ENCODE measurements at places on chromosomes 4 and X.

DNA sequence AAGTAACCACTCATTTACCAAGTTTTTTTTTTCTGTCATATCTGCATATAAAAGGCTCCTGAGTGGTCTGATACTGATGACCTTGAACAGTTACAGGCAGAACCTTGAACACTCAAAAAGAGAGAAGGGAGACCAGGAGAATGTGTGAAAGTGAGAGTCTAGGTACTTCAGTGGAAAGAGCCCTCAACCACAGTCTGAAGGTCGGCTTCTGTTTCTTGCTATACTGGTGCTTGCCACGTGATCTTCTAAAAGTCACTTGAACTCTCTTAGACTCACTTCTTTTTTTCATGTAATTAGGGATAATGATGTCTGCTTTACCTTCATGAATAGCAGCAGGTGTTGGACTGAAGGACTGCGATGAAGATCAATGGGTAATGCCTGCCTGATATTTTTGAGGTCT, 22.8 kb downstream of the GABRB1 start:
- no peak for DNase-seq

- DNase-seq: no peak
Measured at GRCh38 chrX:133412246-133412645, 3.0 kb downstream of the GPC4 start.

DNA sequence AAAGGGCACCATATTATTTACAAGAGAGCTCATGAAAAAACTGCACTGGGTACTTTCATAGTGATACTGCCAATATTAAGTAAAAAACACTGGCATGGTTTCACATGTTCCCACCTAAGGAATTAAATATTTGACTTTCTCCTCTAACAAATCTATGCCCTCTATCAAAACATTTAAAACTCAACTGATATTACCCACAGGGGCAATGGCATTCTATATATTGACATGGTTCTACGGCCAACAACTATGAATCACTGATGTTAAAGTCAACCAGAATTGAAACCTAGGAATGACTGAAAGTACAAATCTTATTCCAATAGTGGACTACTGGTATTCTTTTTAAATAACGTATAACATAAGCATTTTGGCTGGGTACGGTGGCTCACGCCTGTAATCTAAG, 28.2 kb downstream of the PHKA2 start:
- DNase-seq: no peak

DNA sequence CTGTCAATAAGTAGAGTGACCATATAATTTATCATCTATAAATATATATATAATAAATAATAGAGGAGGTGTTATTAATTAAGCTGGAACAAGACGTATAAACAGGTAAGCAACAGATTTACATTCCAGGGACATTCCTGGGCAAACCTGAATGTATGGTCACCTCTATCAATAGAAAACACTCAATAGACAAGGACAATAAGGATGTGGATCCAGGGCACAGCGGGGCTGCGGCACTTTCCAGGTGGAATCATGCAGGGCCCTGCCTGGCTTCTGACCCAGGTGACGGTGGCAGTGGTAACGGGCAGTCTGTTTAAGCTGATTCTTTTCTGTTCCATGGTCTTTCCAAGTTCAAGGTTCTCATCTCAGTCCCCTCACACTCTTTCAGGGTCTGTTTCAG, 22.5 kb downstream of the ENPEP start:
- no peak for DNase-seq

DNA sequence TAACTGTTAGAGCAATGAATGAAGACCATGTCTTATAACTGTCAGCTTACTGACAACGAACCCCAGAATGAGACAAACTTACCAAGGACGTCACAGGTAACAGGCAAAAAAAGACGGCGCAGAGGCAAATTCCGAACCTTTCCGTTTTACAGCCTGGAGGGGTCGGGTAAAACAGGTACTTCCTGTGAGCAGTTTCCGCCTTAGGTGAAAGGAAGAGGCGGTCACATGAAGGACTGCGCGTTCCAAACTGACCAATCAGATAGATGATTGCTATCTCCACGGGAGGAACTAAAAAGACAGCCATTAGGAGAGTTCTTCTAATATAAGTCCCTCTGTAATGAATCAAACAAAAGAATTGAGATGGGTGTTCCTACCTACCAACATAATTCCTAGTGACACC, at the start of gene COX7B2:
Gene COX7B2, minus strand, starts transcription at position 168 of the 400 bp plus-strand sequence. CDS start 174,053 bp downstream, outside the sequence.
- no peak for DNase-seq

DNA sequence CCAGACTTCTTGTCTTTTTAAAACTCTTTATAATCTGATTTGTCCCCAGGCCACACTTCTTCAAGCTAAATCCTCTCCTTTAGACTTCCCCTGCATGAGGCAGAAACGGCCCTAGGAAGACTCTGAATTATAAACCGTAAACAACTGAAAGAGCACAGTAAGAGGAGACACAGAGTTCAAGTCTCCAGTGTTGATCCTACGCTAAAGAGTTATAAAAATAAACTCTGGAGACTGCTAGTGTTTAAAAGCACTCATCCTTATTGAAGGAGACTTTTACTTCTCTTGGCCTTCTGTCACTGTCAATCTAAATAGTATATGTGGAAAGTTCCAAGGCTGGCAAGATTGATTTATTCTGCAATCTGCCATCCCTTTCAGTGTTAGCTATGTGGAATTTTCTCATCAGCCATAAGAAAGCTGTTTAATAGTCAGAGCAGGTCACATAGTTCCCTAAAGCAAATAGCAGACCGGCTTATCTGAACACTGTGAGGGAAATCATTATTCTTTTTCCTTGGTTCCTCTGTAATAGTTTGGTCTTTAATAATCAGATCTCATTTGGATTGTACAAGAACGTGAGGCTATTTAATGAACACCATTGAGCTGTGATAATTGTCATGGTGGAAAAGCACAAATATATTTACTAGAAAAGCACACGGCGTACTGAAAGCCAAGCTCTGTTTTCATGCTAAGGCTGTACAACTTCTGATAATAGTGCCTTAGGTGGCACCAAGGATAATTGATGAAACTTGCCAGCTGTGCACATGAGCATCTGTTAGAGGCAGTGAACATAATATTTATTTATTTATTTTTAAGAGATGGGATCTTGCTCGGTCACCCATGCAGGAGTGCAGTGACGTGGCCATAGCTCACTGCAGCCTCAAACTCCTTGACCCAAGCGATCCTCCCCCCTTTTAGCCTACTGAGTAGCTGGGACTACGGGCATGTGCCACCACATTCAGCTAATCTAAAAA, 157.7 kb downstream of the CEP135 start:
- DNase-seq: no peak

GRCh38 chr4:188299161-188299560, 159.9 kb downstream of the TRIML1 start:
- DNase-seq: no peak

- no peak for DNase-seq
Measured at GRCh38 chr4:169795585-169795984, 37.8 kb upstream of the HPF1 start.

GRCh38 chr4:161359491-161359890, 804.3 kb downstream of the FSTL5 start:
- no peak for DNase-seq

DNA sequence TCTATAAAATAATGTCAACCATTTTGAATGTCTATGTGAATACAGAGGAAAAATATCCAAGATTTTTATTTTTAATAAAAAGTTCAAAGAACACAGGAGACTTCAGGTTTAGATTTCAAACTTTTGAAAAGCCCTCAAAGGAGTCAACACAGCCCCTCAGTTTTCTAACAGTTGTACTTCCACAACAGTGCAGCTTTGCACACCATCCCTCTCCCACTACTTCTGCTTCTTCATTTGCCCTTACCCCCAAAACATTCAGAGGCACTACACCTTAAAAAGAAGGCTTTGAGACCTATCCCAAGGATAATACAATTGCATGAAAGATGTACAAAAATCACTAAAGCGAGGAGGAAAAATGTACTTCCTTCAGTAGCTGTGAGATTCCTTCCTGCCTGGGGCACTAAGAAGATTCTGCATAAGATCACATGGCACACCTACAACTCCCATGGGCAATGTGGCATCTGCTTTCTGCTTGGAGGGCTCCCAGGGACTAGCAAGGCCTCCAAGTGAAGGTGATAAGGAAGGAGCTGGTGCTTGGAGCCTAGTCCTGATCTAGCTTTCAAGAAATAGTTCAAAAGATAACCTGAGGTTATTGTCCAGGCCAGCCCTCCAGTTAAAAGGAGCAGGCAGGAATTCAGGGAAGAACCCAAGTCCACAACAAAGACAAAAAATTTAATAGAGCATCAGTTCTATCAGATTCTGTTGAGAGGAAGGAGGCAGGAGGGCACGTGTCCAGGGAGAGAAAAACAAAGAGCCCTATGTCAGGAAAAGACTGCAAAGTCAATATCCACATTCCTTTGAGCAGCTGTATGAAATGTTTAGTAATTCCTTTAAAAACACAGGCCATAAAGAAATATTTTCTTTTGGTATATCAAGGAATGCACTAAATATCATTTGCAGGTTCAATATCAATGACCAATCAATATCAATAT, 19.1 kb downstream of the ARAP2 start:
- no peak for DNase-seq

GRCh38 chrX:22314692-22315091, 42.0 kb downstream of the CBLL2 start:
- no peak for DNase-seq

DNA sequence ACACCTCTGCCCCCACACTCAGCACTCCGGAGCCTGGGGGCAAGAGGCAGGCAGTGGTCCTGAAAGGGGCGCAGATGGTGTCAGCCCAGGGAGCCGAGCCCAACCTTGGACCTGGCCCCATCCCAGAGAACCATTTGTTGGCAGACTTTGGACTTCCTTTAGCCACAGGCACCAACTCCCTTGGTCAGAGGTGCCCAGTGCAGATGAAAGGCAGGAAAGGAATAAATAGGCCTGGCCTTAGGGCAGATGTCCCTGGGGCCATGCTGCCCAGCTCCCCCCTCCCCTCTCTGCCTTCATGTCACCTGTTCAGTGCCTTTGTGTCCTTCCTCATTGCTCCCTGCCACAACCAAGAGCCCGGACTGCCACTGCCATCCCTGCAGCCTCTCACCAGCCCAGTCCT, 52.8 kb downstream of the SEL1L3 start:
- DNase-seq: no peak

DNA sequence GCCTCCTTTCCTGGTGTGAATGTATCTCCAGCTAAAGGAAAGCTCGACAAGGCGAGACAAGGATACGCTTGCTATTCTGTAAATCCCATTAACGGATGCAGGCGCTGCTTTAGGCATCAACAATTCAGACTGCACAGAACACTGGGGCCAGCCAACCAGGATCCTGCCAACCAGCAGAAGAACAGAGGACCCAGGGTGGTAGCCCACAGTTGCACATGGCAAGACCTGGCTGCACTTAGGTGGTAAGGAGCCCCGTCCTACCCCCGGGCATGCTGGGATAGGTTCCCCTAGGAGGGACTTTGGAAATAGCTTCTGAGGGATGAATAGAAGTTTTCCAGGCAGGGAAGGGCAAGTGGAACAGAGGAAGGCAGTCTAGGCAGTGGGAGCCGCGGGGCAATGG, 20.7 kb downstream of the PSAPL1 start:
- DNase-seq: no peak

- DNase-seq: no peak
Measured at GRCh38 chr4:55183926-55184599, 58.7 kb upstream of the KDR start.

DNA sequence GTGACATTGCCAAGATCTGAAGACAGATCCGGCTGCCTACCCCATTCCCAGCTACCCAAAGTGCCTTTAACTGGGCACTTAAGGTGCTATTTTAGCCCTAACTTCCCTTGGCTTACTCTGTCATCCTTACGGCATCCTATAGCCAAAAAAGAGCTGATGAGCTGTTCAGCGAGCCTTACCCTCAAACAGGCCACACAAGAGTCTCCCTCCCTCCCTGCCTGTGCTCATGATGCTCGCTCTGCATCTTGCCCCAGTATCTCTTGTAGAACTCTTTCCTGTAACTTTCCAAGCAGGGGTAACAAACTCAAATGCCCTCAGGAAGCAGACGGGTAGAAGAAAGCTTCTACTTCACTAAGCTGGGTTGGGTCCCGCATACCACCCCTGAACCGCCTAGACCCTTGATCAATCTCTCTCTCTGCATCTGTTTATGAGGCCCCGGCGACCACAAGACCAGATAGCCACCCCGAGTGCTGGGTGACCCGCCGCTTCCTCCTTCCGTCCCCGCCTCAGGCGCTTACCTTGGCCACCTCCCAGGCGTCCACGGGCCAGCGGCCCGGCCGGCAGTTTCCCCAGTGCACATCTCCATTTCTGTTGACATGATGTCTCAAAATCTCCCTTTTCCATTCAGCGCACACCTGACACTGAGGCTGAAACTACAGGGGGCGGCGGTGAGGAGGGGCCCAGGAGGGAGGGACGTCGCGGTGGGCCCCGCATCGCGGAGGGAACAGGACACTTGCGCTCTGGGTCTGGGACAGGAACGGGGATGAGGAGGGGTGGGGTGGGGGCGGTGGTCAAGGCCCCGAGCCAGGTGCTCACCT, 663 bp downstream of the CXorf38 start:
- peak; percentile 44 for DNase-seq

GRCh38 chrX:9642270-9642995, 123.2 kb downstream of the GPR143 start:
- no peak for DNase-seq

- no peak for DNase-seq
Measured at GRCh38 chrX:119095936-119096335, 23.1 kb downstream of the CT47C1 start.
